IPS DF 19.7 (cell line): ENCODE measurements at places on chromosomes 4 and X.

DNA sequence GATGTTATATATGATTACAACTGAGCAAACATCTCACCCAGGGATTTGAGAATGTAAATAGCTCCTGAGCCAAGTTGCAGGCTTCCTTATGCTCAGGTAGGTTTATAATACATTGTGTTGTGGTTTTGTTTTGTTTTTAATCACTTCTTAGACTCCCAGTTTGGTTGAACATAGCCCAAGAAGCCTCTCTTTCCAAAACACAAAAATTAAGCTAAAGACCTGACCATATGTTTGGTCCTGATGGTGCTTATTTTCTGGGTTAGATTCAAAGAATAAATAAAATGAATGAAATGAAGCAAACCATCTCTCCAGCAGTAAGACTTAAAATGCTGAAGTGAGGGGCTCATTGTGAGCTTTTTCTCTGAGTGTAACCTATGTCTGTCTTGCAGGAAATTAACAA is 93.5 kb downstream of the GRXCR1 start:
- DNase-seq, result no peak

DNA sequence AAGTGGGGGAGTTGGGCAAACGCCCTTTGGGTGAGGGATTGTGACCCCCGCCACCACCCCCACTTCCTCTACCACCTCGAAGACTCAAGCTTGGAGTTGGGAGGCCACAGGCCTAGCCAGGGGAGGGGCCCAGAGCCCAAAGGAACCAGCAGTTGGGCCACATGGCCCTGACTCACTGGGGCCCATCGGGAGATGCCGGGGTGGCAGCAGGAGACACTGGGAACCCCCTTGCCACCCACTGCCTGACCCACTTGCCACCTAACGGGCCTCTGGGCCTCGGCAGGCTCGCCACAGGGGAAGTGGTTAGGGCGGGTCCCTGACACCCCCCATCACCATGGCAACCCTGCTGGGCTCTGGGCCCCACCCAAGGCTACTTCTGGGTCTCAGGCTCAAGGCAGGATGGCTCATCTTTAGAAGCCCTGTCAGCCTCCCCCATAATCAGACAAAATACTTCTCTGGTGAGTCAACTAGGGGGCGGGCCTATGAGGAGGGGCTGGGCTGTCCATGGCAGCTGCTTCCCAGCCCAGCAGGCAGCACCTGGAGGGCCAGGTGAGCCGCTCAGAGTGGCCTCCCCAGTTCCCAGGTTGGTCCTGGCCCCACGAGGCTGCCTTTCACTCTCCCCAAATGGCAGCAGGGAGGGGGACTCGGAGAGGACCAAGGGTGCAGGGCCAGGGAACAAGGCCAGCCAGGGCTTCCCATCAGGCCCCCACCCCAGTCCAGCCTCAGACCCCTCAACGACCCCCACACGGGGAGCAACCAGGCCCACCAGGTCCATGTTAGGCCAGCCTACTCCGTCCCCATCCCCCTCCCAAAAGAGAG is 5.6 kb downstream of the FLNA start:
- no peak for DNase-seq

DNA sequence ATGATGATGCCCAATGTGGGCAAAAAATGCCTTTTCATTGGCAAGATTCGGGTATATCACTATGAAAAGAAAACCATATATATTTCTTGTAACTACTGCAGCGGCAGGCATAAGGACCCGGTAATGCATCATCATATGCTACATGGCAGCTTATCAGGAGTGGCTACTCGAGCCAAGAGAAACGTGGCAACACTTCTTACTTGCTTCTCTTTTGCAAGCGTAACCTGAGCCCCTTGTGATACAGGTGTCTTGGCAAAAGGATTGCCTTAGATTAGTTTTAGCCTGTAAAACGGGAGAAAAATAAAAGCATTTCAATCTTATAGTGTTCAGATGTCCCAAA is 280.3 kb downstream of the SPRY1 start:
- DNase-seq, result peak; percentile 3

DNA sequence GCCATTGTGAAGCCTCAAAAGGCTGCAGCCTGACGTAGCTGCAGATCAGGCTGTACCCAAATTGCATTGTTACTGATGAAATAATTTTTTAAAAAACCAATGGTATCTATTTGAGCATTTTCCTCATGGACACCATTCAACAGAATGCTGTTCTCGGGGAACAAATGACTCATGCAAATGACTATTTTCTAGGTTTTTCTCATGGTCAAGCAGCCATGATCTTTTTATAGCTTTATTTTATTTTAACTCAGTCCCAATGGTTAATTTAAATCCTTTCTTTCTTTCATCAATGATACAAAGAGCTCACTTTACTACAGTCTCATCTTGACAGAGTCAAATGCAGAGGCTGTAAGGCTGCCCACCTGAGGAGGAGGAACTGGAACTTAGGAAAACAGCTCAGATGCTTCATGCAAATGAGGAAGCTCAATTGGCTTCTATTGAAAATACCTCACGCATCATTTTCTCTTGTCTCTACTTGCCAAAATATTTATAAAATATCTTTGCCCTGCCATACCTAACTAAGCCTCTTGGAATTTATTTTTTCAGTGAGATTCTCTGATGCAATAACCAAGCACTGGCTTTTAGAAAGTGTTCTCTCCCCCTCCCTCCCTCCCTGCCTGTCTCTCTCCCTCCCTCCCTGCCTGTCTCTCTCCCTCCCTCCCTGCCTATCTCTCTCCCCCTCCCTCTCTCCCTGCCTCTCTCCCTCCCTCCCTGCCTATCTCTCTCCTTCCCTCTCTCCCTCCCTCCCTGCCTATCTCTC is 81.0 kb downstream of the SORBS2 start:
- DNase-seq, result no peak

DNA sequence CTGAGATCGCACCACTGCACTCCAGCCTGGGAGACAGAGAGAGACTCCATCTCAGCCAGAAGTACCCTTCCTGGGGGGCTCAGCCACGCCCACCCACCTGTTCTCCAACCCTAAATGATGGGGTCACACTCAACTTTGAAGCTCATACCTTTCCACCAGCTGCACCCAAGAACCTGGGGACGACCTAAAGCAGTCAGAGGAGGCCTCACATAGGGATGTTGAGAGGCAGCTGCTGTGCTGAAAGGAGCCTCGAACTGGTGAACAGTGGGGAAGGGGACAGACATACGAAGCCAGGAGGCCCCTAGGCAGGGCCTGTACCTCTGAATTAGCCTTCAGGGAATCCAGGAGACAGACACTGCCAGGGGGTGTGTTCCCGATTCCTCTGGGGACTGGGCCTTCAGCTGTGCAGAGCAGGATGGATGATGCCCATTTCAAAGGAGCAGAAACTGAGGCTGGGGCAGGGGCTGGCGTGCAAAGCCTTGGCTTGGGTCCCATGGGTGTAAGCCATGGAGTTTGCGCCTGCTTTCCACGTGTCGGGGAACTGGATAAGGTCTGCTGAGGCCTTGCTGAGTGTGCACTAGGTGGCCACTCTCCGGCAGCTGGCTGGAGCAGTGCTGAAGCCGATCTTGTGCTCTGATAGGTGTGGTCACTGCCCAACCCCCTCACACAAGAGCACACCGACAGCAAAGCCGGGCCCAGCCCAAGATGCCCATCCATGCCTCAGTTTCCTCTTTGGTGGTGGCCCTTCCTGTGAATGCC is 130.8 kb downstream of the CPZ start:
- no peak for DNase-seq

DNA sequence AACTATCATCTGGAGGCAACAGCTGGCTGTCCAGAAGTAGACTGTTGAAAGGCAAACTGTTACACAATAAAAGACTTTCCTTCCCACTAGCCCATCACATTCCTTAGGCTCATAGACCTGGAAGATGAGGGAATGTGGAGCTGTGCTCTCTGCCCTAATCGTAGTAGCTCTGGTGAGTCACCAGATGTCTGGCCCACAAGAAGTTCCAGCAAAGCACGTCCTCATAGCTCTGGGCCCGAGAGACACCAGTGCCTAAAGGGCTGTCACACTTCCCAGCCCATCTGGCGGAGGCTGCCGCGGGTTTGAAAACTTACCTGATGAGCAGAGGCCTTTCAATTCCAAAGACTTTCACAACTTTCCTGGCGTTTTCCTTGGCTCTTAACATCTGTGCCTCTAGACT is 81.7 kb upstream of the STOX2 start:
- DNase-seq, result no peak

DNA sequence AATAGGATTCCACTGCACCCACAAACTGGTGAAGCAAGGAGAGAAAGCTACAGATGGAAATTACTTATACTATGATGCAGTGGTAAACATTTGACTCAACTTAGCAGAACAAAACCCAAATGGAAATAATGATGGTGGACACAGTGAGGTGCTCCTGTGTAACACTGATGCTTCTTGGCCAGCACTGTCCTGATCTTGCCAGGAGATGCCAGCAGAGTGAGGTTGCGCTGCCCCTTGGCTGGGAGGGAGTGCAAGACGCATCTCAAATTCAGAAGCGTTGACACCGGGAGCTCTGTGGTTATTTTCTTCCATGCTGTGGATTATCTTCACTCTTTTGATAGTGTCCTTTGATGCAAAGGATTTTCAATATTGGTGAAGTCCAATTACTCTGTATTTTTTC is 22.0 kb upstream of the ARSH start:
- no peak for DNase-seq

GRCh38 chr4:185323606-185324005 is 72.1 kb downstream of the LRP2BP start:
- DNase-seq, result no peak

DNA sequence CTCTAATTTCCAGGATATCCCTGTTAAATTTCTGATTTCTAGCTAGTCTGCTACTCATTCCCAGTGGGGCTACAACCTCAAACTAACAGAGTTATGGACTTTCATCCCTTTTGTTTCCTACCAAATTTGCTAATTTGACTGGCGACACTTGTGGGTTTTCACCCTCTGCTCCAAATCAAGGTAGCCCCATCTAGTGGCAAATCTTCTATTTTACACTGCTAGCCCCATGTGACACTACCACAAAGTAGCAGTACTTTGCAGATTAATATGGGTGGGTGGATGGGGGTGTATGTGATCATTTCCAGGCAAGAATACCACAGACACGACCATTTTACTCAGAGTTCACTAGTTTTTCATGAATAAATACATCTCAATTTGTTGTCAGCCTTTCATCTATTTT is 150.3 kb downstream of the MSL3 start:
- DNase-seq, result no peak

GRCh38 chr4:30802622-30803323 is 82.6 kb downstream of the PCDH7 start:
- no peak for DNase-seq

DNA sequence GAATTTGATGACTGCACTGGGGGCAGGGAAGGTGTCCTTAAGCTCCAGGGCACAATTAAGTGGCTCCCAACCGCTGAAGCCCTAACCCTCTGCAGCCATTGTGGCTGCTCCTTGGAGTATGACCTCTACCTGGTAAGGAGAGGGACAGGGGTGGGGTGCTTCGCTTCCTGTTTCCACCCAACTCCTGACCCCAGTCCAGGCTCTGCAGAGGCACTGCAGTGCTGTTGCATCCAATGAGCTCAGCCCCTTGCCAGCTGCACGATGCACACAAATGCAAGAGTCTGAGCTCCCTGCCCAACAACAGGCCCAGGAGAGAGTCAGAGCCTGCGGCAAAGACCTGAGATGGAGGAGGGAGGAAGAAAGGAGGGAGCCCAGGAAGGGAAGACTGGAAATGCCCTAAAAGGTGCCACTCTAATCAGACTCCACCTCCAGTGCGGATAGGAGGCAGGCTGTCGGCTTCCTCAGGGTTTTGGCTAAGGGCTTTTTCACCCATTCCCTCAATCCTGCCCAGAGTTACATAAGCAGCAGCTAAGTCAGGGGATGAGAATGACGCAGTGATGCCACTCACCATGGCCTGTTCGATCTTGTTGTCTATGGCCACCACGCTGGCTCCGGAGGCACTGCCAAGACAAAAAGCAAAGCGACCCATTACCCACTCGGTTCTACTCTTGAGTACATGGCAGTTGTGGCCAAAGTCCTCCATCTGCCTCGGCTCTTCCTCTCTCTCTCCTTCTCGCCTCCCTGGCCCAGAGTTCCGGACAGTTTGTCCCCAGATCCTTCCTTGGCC is 60.1 kb downstream of the TSC22D3 start:
- DNase-seq, result no peak

DNA sequence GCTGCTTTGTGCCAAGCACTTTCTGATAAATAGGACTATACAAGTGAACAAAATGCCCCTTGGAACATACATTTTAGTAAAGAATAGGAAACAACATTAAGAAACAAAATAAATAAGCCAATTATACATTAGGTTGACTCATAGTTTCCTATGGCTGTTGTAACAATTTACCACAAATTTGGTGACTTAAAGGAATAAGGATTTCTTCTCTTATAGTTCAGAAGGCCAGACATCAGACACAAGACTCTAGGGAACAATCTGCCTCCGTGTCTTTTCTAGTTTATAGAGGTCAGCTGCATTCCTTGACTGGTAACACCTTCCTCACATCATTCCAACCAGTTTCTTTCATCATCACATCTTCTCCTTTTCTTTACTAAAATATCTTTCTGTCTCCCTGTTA is 235.9 kb upstream of the PCDH18 start:
- DNase-seq, result no peak

GRCh38 chrX:40120838-40121580 is 23.3 kb upstream of the BCOR start:
- no peak for DNase-seq

DNA sequence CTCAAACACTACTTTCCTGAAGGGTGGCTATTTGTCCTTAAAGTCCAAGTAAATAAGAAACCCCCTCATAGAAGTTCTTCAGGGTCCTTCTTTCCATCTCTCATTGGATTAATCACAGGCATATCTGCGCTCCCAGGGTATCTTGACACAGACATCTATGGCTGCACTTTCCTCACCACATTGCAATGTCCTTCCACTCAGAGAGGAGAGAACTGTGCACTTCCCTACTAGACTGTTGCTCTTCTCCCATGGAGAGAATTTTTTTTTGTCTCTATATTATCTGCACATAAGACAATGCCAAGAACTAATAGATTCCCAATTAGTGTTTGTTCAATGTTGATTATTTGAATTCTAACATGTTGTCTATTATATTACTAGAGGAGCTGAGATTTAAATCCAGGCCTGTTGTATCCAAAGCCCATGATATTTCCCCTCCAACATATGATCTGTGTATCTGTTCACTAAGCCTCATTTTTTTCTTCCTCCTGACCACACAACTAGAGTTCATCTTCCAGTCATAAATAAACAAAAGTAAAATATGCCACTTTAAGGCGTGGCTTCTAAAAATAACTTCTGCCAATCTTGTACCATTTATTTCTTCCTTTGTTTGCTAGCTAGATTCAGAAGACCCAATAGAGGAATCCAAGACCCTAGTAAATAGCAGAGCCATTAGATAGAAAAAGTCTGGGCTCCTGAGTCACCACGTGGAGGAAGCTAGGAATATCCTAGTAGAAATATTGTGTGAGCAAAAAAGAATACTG is 61.5 kb upstream of the FAM241A start:
- DNase-seq, result no peak

GRCh38 chr4:7557456-7557855 is 122.7 kb upstream of the PSAPL1 start:
- DNase-seq, result no peak

DNA sequence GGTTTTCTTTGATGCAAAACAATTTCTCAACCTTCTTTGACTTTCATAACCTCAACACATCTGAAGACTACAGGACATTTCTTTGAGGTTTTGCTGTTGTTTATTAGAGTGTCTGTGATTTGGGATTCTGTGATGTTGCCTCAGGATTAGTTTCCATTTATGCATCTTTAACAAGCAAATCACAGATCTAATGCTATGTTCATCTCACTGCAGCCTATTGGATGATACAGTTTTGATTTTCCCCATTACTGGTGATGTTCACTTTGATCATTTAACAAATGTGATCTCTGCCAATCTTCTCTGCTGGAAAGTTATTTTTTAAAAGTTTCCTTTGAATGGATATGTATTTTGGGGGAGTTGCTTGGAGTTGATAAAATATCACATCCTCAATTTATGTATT is 624.9 kb upstream of the HS3ST1 start:
- no peak for DNase-seq
